Activated B cell treated with CpG ODN at 0.5 μM for 24 hours (primary cell): ENCODE measurements at places on chromosomes 16 and 17. TPM values are rescaled to one million over a fixed set of nuclear protein-coding genes. Genes with fewer than 3 reads are reported as not detected.

The KRTAP9-1 gene
- total RNA-seq = not detected in 2 replicates

The ZSCAN10 gene
- not detected in 2 replicates for total RNA-seq

The SCNN1G gene
- total RNA-seq = not detected in 2 replicates

The C16orf54 gene
- 20.4 and 22.5 TPM in 2 replicates for total RNA-seq

The GNG13 gene
- total RNA-seq = not detected in 2 replicates

The ODAD4 gene
- 0.56 and 1.1 TPM in 2 replicates for total RNA-seq

The KRTAP2-3 gene
- not detected in 2 replicates for total RNA-seq

The GPR142 gene
- total RNA-seq = not detected in 2 replicates

The KRTAP16-1 gene
- total RNA-seq = not detected in 2 replicates

The MYH1 gene
- total RNA-seq = not detected in 2 replicates
